Omental fat pad (tissue), 4 donors: ENCODE measurements at places on chromosomes 16 and 17. TPM values are rescaled to one million over a fixed set of nuclear protein-coding genes. Genes with fewer than 3 reads are reported as not detected.

Gene KRTAP4-4
- total RNA-seq = not detected

Gene BEAN1
- 1.3 TPM for total RNA-seq

Gene ABI3
- 7.4 TPM for total RNA-seq

Gene CALCOCO2
- 132 TPM for total RNA-seq

Gene KRTAP4-16
- not detected for total RNA-seq

Gene KCNAB3
- total RNA-seq = 2.9 TPM

Gene FGF11
- 1.5 TPM for total RNA-seq

Gene EFNB3
- 2.8 TPM for total RNA-seq

Gene CCDC144A
- total RNA-seq = 2.8 TPM

Gene KRT15
- not detected for total RNA-seq

Gene TMEM92
- total RNA-seq = not detected

Gene EIF3CL
- 135 TPM for total RNA-seq

DNA sequence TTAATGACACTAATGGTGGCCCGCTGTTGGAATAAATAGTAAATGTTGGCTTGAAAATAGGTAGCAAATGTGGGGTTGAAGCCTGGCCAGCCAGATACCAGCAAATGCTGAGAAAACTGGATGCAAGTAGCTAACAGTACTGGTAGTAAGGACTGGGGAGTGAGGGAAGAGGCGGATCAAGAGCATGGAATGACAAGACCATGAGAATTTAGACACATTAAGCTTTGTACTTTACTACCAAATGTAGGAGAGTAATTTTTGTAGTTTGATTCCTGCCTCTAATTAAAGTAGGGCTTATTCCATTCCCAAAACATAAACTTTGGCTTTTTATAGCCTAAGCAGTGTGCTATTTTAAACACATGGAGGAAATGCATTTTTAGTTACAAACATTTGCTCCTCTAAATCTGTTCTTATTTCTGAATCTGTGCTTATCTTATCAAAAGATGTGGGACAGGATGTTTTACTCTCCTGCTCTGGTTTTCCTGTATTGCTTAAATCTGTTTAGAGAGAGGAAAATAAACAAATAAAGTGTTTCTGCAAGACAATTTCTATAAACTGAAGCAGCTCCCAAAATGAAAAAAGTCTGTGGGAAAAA, 44.1 kb downstream of the CFDP1 start:
- no peak for DNase-seq

- no peak for DNase-seq
These were observed 58.5 kb upstream of the BCAR1 start for GRCh38 chr16:75309899-75310430.

- DNase-seq = no peak
These were observed 128.5 kb upstream of the EEF2KMT start for GRCh38 chr16:5225931-5226655.

DNA sequence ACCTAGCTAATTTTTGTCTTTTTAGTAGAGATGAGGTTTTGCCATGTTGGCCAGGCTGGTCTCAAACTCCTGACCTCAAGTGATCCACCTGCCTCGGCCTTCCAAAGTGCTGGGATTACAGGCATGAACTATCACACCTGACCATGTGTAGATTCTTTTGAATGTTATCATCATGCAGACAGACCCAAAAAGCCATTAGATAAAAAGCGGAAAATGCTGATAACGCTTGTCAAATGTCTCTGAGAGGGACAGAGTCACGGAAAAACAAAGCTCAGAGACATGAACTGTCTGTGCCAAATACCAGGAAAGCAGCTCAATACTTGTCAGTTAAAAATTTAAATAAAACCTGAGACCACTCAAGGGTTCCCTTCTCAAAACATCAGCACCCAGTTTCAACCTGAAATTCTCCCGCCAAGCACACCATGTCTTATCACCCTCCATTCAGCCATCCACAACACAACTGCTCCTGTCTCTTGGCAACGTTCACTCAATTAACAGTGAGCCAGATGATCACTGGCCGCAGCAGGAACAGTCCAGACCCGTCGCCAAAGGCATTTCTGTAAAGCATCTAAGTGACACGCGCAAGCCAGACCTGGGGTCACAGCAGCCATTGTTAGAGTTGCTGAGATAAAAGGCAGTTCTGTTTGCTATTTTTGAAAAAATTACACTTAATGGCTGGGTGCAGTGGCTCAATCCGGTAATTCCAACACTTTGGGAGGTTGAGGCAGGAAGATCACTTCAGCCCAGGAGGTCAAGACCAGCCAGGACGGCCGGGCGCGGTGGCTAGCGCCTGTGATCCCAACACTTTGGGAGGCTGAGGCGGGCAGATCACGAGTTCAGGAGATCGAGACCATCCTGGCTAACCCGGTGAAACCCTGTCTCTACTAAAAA, 29.7 kb downstream of the FANCA start:
- no peak for DNase-seq

- no peak for DNase-seq
These were observed 33.1 kb downstream of the PLD6 start for GRCh38 chr17:17172990-17173389.

DNA sequence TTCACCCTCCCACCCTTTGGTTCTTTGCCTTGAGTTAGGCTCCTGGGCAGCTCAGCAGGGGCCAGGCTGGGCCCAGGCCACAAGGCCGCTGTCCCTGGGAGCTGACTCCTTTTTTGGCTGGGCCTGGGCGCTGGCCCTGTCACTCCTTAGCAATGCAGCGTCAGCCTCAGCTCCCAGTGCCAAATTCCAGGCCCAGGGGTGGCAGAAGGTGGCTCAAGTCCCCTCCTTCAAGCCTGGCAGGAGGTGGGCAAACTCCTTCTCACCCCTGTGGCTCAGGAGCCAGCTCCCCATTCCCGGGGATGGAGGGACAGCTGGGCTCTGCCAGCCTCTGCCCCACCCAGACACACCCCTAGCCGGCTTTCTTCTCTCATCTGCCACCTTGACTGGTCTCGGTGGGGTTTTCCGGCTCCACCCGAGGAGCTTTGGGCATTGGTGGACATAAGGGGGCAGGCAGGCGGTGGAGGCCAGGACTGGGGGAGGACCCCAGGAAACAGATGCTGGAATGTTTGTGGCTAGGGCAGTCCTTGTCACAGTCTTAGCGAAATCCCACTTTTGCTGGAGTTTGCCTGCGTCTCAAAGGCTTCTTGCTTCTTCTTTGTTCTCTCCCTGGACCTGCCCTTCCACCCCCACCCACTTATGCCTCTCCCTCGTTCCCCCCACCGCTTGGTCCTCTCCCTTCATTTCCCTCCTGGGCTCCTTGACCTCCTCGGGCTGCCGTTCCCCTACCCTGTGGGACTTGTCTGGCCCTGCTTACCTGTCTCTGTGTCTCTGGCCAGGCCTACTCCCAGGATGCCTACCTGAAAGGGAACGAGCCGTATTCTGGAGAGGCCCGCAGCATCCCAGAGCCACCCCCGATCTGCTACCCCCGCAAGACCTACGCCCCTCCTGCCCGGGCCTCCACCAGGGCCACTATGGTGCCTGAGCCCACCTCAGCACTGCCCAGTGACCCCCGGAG, 37.4 kb downstream of the ARHGAP23 start:
- no peak for DNase-seq

GRCh38 chr16:68605746-68606145, 39.4 kb upstream of the CDH3 start:
- no peak for DNase-seq

GRCh38 chr17:49101054-49101534, 31.5 kb upstream of the B4GALNT2 start:
- DNase-seq = no peak

DNA sequence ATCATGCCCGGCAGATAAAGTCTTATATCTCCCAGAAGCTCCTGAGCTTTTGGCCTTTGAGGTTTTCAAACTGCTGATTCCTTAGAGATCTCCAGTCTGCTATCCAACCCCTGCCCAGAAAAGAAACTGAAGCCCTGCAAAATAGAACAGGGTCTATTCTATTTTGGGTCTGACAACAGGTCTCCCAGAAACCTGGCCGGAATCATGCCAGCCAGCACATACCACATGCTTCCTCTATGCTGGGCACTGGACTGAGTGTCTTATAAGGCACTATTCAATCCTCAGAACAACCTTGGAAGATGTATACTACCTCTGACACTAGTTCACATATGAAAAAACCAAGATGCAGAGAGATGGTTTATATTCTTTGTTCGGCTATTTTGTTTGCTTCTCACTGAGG, 21.3 kb upstream of the GFOD2 start:
- DNase-seq = no peak

DNA sequence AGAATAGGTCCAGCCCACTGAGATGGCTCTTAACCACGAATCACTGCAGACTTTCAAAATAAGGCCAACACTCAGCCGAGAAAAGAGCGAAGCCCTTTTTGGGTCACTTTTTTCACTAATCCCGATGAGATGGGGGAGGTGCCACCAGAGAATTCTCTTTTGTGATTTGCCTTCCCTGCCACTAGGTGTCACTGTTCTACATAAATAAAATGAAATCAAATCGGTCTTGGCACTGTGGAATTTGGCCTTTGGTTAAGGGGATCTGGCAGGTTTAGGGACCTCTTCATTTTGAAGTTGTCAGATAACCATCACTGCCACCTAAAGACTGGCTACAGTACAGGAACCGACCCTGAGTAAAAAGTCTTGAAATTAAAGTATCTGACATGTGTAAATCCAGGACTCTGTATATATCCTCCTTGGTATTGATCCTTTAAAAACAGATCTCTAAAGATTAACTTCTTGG, 147.0 kb downstream of the HS3ST4 start:
- no peak for DNase-seq

DNA sequence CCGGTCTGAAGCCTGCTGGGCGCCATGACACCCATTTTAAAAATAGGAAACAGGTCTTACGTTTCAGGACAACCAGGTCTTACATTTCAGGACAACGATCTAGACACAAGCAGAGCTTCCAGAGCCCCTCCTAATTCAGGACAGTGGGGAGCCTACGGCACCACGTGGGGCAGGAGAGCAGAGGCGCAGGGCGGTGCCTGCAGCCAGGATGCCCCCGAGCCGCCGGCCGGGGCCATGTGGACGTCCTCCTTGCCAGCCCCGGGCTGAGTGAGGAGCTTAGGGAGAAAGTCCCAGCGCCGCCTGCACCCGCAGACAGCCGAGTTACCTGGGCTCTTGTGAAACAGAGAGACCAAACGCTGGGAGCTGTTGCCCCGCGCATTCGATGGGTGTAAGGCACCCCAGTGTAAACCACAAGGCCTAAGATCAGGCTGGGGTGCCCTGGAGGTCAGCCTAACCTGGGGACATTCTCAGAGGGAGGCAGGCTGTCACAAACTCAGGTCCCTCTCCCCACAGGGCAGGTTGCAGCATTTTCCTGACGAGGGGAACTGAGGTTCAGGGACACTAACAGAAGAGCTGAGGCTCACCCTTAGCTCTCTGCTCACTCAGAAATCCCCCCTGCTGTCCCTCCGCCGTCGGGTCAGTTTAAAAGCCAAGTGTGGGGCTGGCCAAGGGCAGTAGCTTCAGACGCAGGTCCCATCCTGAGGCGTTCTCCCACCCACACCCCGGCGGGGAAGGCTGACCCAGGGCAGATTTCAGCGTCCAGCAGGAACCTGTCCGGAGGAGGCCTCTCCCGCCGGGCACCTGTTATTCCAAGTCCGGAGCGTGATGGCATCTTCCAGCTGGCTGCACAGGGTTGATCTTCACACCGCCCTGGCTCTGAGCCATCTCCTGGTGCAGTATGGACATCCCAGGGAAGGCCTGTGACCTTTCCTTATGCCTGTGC, 1.8 kb upstream of the NOTUM start:
- DNase-seq = no peak

DNA sequence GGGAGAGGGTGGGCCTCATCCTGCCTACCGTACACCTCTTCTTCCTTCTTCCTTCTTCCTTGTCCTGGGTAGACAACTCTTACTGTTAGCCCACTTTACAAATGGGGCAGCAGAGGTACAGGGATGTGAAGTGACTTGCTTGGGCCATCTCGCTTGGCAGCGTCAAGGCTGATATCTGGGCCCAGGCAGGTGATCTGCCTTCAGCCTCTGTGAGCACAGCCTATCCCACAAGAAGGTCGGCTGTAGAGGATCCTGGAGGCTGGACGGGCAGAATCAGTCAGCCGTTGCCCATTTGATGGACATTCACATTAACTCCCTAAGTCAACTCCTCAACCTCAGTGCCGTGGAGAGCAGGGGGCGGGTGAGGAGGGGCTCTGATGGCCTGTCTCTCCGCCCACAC, 317.3 kb downstream of the CPPED1 start:
- no peak for DNase-seq

- no peak for DNase-seq
These were observed 37.4 kb downstream of the CCDC57 start for GRCh38 chr17:82175201-82175600.

GRCh38 chr16:82111944-82112343, 58.1 kb downstream of the MPHOSPH6 start:
- DNase-seq = no peak

DNA sequence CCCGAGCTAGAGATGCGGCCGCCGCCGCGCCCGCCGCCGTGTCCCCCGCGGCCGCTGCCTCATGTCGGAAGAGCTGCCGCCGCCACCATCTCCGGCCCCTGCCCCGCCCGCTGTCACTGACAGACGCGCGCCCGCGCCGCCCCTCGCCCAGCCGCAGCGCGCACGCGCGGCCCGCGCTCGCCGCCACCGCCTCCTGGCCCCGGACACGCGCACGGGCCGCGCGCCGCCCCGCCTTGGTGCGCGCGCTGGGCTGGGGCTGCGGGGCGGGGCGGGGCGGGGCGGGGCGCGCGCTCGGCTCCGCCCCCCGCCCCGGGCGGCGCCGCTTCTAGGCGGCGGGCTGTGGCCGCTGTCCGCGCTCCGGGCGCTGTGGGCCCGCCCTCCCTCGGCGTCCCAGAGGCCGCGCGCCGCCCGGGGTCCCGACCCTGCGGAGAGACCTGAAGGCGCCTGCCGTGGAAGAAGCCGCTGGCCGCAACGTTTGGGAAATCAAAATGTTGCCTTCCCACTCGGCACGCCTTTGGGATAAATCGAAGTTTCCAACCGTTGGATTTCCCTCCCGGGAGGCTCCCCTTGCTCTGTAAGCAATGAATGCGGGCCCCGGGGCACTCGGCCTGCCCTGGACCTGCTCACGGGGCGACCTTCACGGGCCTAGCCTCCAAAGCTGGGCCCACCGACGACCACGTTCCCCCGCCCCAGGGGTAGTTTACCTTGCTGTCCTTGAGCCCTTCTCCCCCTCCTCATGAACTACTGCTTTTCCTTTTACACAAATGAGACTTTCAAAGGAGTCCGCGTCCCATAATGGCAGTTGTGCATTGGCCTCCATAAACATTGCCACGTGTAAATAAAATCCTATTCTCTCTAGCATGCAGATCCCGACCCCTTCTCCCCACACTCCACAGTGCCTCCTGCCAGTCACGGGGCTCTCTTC, at the start of gene ADCY9:
TSS of gene ADCY9 (minus strand) at position 118 of the 925 bp plus-strand sequence. CDS start 1,000 bp downstream, outside the sequence.
- no peak for DNase-seq
